Renal cortex interstitium (tissue), 15 donors: ENCODE measurements at places on chromosomes 5 and 9. TPM values are rescaled to one million over a fixed set of nuclear protein-coding genes. Genes with fewer than 3 reads are reported as not detected.

GRCh38 chr9:117746263-117746662 lies 42.1 kb downstream of the TLR4 start:
- no peak for DNase-seq

GRCh38 chr5:37722236-37723161 lies 117.3 kb downstream of the GDNF start:
- no peak for DNase-seq

The FREM1 gene
- polyA plus RNA-seq = 207 TPM

- DNase-seq = no peak
These were observed 61.8 kb upstream of the SNX2 start for GRCh38 chr5:122713041-122713440.

DNA sequence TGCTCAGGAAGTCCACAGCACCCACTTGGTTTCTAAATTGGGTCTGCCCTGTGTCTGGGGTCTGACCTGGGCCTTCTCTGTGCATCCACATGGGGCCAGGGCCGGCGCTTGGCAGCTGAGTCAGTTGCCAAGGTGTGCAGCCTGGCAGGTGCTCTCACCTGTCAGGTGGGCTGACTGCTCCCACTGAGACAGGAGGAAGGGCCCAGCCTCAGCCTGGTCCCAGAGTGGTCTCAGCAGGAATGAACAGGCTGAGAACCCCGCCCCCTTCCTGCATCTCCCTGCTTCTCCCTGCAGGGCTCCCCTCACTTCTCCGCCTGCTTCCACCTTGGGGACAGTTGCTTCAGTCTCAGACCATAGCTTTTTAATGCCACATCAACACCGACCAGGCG lies 60.5 kb downstream of the BARX1 start:
- DNase-seq = no peak

DNA sequence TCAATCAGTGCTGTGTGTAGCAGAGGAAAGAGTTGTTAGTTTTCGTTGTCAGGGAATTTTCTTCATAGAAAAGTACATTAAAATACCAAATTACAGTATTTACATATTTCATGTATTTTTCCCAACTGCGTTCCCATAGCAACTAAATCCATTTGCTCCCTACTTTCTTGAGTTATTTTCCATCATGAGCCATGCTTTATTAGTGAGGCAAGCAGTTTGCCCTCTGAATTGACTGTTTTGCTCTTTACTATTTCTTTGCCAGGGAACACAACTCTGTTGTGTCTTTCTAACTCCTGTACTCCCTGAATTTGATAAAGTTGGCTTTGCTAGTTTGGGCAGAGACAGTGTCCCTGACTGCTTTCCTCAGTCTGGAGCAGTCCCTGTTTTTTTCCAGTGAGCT lies 276.2 kb upstream of the SLC30A5 start:
- no peak for DNase-seq

DNA sequence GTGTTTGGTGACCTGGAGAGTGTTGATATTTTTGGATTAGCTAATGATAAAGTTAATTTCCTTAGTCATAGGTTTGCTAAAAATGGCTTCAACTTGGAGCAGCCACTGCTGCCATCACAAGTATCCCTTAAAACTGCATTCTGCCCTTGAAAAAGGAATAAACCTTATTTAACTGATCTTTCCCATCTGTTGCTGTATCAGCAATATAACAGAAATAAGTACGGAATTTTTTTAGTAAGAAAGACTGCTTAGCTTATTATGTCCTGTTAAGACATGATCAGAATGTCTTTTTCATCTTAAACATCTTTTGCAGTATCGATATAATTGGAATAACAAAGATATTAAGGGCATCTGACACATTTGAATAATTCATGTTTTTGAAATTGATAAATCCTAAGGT lies 75.7 kb downstream of the LNPEP start:
- no peak for DNase-seq

DNA sequence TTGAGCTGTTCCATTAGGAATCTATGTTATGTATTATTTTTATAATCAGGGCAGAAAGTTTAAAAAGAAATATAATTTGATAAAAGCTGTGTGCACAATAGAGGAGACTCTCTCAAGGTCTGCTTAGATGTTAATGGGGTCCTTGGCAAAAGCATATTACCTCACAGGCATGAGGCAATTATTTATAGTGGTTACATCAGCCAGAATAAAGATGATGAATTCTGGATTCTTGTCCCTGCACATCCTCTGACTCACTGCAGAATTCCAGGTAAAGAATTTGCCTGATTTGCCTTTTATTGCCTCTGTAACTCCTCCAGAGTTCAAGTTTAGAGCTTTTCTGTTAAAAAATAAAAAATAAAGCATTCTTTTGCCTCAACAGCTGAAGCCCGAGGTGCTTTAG lies 253.6 kb downstream of the MAST4 start:
- DNase-seq = no peak

DNA sequence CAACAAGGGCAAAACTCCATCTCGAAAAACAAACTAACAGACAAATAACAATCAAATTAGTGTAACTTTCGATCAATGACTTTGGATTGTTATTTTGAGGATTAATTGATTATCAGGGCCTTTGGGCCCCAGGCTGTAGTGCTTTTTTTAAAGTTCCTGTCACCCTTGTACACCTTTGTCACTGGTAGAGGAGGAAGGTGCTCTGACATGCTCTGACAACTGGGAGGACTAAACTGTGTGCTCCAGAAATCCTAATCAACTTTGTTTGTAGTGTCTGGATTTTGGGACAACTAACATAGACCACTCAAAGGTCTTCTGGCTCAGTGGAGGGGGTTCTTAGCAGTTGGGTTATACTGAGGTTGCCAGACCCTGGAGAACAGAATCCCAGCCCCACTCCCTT lies 1.8 kb downstream of the TXN start:
- DNase-seq = no peak

- DNase-seq = no peak
These were observed 119.6 kb upstream of the TLX3 start for GRCh38 chr5:171189442-171189841.

DNA sequence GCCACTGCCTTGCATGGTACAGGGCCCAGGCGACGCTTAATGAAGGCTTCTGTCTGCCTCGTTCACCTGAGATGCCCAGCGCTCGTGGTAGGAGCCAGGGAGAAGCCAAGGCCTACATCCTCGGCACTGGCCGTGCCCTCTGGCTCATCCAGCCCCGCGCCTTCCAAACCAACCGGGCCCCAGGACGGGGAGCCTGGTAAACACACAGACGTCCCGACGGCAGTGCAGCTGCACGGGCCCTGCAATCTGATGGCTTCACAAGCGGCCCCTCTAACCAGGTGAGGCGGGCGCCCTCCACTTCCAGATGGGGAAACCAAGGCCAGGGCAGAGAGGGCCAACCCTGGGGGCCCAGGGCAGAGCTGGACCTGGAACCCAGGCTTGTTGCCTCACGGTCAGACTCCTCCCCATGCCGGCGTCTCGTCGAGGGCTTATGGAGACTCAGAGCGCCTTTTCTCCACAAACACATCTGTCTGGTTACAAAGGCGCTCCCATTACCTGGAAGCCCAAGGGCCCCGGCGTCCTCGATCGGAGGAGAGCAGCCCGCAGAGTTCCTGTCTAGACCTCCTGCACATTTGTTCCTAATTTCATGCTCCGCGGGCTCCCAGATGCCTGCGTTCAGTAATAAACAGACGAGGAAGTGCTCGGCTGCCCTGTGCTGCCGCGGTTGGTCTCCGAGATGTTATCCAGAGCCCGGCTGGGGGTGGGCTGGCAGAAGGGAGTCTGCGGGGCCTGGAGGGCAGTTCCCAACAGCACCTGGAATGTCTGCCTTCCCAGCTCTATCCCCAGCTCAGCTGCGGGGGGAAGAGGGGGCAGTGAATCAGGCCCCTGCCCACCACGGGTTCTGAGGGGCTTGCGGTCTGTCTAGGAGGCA lies 23.5 kb downstream of the FAM163B start:
- no peak for DNase-seq

DNA sequence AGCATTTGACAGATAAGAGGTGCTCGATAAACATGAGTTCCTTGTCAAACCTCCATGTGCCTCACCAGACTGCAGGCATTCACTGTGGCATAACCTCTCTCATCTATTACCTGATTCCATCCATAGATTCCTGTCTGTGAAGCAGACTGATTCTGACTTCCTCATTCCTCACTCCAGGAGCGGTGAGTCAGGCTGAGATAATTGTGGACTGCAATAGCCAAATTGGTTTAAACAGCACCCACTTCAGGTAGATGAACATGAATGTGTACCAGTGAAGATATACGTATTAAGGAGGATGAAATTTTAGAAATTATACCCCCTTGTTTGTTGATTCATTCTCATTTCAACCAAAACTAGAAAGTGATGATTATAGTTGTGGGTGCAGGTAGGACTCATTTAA lies 391.2 kb downstream of the HINT1 start:
- DNase-seq = no peak

The VLDLR gene
- polyA plus RNA-seq = 31.4 TPM

- no peak for DNase-seq
These were observed 25.1 kb downstream of the TRIO start for GRCh38 chr5:14168144-14168792.

- DNase-seq = no peak
These were observed 258.7 kb upstream of the FBXL7 start for GRCh38 chr5:15241216-15241821.

DNA sequence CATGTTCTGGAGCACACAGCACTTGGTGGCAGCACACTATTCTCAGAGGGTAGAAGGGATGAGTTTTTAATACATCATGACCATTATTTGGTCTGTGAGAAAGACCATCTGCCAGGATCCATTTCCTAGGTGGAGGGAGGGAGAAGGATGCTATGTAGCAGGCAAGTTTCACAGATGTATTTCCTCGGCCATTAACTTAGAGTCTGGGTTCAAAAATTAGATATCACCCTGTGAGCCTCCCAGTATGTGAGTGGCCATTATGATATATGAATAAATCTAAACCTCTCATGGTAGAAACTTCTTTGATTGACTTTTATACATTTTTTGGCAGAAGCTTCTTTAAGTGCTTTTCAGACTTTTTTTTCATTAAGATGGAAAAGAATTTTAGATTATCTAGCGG lies 133.9 kb downstream of the SREK1 start:
- DNase-seq = no peak

- DNase-seq = no peak
These were observed 13.4 kb downstream of the PWWP2A start for GRCh38 chr5:160105686-160106360.

- DNase-seq = no peak
These were observed 978.5 kb downstream of the DTWD2 start for GRCh38 chr5:118009741-118010297.

The C5orf46 gene
- not detected for polyA plus RNA-seq

The CARTPT gene
- not detected for polyA plus RNA-seq

- no peak for DNase-seq
These were observed 1.6 kb upstream of the TNIP1 start for GRCh38 chr5:151082282-151082902.

GRCh38 chr9:130997925-130998596 lies 10.9 kb upstream of the LAMC3 start:
- DNase-seq = no peak

The P4HA2 gene
- polyA plus RNA-seq = 50.3 TPM

- no peak for DNase-seq
These were observed 47.3 kb downstream of the WNK2 start for GRCh38 chr9:93231121-93231694.
